ENCODE measurements at places on chromosomes 3 and 15. TPM values are rescaled to one million over a fixed set of nuclear protein-coding genes. Genes with fewer than 3 reads are reported as not detected.

DNA sequence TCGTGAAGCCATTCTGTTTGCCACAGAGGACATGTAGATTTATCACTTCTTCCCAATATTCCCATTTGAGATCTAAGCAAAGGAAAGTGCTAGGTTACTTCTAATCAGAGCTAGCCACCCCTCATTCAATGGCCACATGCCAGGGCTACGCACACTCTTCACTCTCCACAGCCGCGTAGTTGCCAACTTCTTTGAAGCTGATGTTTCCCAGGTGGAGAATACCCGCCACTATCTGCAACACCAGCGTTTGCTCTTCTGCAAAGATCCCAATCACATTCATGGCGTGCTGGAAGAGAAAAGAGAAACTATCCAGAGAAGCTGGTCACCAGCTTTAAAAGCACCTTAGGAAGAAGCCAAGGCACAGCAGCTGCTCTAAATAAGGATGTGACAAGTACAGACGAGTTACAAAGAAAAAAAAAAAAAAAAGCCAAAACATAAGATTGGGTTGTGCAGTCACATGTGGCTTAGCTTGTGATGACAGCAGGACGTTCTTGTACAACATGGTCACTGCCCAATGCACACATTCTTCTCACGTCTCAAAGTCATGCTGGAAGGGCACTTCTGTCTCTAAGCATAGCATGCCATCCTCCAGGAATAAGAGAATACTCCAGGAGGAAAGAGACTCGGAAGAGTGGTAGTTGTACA lies 16.4 kb downstream of the LDHAL6B start:
- no peak for DNase-seq

DNA sequence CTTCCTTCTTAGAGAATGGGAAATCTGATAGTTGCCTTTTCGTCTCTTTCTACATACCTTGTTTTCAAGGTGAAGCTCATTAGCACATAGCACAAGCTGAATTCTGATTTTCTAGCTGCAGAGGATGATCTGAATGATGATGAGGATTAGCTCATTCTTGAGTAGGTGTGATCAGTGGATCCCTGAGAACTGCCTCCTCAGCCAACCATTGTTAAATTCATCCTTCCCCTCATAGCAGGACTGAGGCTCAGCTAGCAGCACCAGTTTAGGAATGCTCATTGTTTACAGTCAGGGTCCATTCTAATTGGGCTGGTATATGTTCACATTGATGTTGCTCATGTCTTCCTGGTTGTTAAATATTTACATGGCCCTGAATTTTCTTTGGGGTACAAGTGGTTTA lies 299.9 kb upstream of the MME start:
- no peak for DNase-seq

DNA sequence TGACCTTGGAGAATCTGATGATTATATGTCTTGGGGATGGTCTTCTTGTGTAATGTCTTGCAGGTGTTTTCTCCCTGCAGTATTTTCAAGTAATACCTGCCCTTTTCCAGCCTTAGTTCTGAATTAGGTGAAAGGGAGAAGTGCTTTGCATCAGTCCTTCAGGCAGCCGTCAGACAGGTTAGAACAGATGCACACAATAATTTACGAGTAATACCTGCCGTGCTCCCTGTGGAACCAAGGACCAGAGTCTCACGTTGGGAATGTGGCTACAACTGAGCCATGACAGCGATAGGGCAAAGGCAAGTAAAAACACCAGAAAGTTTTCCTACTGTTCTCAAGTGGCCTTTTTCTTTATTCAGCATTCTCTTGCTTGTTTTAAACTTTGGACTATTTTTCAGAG lies 69.1 kb downstream of the CHCHD6 start:
- DNase-seq, result no peak

DNA sequence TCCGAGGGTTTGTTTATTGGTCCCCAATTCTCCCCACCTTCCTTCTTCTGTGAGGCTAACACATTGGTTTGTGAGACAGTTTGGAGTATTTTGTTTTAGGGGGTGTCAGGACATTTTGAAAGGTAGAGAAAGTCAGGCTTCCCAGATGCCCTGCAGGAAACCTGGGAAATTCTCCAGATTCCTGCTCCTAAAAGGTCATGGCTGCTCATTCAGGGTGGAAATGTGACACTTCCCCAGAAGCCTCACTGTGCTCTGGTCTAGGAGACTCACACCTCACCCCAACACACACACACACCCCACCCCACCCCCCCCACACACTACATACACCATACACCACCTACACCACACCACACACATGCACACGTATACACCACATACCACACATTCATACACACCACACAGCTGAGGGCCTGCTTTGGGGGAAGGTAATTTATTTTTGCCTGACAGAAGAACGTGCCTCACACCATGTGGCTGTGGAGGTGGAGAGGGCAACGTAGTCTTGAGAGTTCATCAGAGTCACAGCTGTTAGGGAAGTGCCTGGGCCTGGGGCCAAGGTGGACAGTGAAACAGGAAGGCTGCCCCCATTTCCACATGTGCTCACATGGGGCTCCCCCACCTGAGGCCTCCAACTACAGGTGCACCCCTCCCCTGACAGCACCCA lies 40.4 kb upstream of the LIMD1 start:
- DNase-seq, result no peak

The KBTBD13 gene
- not detected for total RNA-seq

DNA sequence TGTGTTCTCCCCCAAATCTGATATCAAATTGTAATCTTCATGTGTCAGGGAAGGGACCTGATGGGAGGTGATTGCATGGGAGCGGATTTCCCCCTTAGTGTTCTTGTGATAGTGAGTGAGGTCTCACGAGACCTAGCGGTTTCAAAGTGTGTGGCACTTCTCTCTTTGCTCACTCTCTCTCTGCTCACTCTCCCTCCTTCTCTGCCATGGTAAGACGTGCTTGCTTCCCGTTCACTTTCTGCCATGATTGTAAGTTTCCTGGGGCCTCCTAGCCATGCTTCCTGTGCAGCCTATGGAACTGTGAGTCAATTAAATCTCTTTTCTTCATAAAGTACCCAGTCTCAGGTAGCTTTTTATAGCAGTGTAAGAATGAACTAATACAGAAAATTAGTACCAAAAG lies 30.6 kb upstream of the OR5H6 start:
- no peak for DNase-seq

GRCh38 chr15:68211656-68212320 lies 6.7 kb upstream of the CALML4 start:
- DNase-seq, result no peak

Measured in CD8-positive, alpha-beta memory T cell (primary cell).